ENCODE measurements at places on chromosomes 2 and 18. TPM values are rescaled to one million over a fixed set of nuclear protein-coding genes. Genes with fewer than 3 reads are reported as not detected.

ZNF804A gene
- not detected for total RNA-seq

UPP2 gene
- total RNA-seq = not detected

NDC80 gene
- total RNA-seq = 38.5 TPM

GAL3ST2 gene
- total RNA-seq = 0.37 TPM

SFTPB gene
- not detected for total RNA-seq

HAAO gene
- total RNA-seq = 5.3 TPM
